Purkinje cell (primary cell): ENCODE measurements at places on chromosomes 3 and 15. TPM values are rescaled to one million over a fixed set of nuclear protein-coding genes. Genes with fewer than 3 reads are reported as not detected.

The FETUB gene
- polyA plus RNA-seq = not detected in 2 replicates

The SPINT1 gene
- polyA plus RNA-seq = not detected in 2 replicates

The ZNF774 gene
- 2.7 TPM in 1 of 2 replicates, not detected in the other for polyA plus RNA-seq

The ST3GAL6 gene
- polyA plus RNA-seq = 39.4 and 46.5 TPM in 2 replicates

The TMEM212 gene
- polyA plus RNA-seq = not detected in 2 replicates
